Fibroblast of skin of abdomen (primary cell): ENCODE measurements at places on chromosomes 12 and 14.

DNA sequence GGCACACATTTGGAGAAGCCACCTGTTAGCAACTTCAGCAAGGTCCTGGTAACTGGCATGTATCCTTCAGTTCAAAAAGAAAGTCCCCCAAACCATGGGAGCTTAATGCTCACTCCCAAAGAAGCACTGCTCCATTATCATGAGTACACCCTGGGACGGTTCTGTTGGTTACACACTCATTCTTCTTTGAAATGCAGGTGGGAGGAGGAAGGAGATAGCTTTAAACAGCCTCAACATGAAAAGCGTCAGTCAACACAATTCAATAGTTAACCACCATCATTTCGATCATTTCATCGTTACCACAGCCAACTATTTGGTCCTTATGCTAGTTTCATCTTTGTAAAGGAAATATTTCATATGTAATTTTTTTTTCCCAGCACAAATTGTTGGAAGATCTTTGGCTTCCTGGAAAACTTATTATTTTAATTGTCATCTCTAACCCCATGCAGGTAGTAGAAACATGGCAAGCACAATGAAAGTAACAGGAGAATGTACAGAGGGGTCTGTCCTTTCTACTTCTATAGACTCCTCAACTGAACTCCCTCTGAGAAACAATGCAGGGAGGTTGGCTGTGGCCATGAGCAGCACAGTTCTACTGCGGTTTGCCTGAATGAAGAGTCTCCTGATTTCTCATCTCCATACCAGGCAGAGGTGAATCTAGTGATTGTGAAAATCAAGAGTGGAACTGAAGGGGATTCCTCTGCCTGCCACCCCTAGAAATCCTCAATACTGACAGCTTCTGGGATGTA is 196.4 kb upstream of the FOXN3 start:
- DNase-seq = no peak

DNA sequence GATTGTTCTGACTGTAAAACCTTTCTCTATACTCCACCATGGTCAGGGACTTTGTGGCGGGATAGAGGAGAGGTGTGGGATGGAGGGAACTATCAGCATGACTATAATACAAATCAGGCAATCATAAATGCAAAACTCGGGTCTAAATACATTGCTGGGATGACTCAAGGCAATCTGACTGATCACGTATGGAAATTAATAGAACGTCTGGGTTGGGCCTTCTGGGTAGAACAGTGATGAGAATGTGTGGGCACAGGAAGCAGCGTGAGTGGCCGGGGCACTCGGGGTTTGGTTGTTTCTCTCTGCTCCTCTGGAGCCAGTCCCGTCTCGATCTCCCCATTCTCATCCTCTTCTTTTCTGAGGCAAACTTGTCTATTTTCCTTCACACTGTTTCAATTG is 485.8 kb downstream of the VRK1 start:
- DNase-seq = no peak

DNA sequence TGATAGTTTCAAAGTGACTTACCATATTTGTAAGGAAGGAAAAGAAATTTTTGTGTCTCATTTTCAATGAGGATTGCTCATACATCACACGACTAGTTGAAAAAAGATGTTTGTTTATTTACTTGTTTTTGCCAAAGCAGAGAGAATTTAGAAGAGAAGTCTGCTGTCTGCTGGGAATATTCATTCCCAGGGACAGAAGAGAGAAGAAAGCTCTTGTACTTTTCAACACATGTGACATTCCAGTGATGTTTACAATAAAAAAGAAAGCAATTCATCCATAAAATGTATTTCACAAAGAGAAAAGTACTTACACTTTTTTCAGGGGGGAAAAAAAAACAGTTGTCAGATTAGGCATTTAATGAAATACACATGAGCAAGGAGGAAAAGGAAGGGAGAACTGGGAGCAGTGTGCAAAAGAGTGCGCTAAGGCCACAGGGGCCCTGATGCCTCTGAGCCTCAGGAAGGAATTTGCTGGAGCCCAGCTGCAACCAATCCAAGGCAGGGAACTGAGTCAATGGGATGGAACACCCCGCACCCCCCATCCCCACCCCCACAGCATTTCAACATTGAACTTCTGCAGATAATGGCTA is 115.0 kb downstream of the RPAP3 start:
- DNase-seq = peak; percentile 27

DNA sequence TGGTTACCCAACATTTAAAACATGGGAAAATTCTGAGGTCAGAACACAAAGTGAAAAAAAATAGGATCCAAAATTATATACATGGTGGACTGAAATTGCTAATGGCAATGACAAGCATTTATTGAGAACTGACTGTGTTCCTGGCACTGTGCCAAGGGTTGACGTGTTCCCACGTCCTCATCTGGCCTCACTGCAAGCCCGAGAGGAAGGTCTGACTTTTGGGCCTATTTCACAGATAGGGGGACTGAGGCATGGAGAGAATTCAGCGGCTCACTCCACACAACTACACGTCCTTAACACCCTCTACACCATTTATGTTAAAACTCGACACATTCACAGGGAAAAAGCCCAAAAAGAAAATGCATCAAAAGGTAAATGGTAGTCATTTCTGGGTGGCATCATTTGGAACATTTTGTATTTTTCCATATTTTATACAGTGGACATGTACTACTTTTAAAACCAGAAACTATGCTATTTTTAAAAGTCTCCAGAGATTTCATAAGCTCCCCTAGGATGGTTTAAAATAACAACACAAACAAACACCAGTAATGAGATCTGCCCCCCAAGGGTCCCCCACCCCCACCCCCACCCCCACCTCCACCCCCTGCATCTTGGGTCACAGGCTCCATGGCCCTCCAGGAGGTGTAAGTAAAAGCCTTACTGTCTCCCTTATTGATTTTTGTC is 27.7 kb downstream of the CLMN start:
- peak; percentile 62 for DNase-seq

DNA sequence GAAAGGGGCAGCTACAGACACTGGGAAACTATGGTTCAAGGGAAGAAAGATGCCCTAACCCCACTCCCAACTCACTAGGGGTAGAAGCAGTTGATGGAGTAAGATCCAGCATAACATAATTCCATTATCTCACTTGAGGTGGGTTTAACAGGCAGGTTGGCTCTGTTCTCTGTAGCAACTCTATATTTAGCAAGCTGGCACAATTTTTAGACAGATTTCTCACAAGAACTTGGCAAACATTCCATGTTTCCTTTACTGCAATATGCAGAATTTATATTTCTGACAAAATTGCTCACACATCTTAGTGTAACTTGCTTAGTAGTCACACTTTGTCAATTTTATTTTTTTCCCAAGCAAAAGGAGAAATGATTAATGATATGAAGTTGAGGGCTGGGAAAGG is 475.4 kb downstream of the RMST start:
- no peak for DNase-seq

GRCh38 chr14:67515386-67516079 is 17.6 kb upstream of the PLEKHH1 start:
- no peak for DNase-seq

- DNase-seq = no peak
Measured at GRCh38 chr12:31471823-31472222, 119.1 kb downstream of the DENND5B start.

GRCh38 chr12:107138990-107139389 is 45.6 kb upstream of the CRY1 start:
- DNase-seq = no peak
